ENCODE measurements at places on chromosomes 13 and 19.

- no peak for DNase-seq
Observed at GRCh38 chr13:61795580-61795979, 379.9 kb upstream of the PCDH20 start.

DNA sequence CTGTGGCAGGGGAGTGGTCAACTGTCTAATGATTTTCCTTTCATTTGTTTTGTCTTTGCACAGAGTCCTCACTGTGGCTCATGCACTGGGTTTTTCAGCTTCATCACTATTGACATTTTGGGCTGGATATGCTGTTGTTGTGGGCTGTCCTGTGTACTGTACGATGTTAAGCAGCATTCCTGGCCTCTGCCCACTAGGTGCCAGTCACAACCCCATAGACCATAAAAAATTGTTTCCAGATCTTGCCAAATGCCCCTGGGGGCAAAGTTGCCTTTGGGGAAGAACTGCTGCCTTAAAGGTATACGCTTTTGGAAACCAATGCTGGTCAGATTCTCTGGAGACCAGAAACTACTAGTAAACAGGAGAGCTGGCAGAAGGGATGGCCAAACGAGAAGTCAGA, 310.4 kb downstream of the SPRY2 start:
- no peak for DNase-seq

DNA sequence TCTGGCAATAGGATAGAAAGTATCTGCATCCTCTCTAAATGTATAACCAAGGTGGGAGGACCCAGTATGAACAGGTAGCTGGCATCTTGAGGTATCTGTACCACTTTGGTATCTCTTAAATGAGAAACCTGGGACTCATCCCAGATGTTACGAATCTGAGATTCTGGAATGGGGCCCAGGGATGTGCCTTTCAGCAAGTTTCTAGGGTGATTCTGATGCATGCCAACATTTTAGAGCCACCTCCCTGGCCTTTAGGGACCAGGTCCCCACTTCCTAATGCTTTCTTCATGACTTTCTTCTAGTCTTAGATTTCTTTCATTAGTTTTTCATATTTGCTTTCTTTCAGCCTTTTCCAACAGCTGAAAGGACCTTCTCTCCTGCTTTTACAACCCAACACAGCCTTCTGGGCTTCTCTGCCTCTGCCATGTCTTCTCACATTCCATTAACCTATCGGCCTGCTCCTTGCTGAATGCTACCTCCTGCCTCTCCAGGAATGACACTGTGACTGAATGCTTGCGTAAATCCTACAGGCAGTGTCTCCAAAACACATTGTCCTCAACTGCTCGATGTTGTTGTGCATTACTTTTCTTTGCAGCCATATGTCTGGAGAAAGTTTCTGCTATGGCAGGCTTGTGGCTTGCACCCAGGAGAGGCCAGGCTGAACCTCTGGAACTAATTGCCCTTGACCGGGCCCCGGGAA, 284.0 kb downstream of the DNAJC15 start:
- DNase-seq, result no peak

GRCh38 chr19:39046037-39046821, 13.9 kb upstream of the FBXO27 start:
- peak; percentile 80 for DNase-seq

- no peak for DNase-seq
Observed at GRCh38 chr13:97255515-97256021, 33.4 kb downstream of the MBNL2 start.

- DNase-seq, result no peak
Observed at GRCh38 chr13:114134111-114134943, 1.9 kb upstream of the RASA3 start.
